ENCODE measurements at places on chromosomes 5 and 9. TPM values are rescaled to one million over a fixed set of nuclear protein-coding genes. Genes with fewer than 3 reads are reported as not detected.

SLC6A7 gene
- 0.06 TPM for total RNA-seq

CDK5RAP2 gene
- 57.3 TPM for total RNA-seq

SLC36A3 gene
- not detected for total RNA-seq

SHOC1 gene
- 1.2 TPM for total RNA-seq

SLCO6A1 gene
- not detected for total RNA-seq

EDIL3 gene
- 28.2 TPM for total RNA-seq

PCDHGB2 gene
- 8.8 TPM for total RNA-seq
